ENCODE measurements at places on chromosomes 12 and 14. TPM values are rescaled to one million over a fixed set of nuclear protein-coding genes. Genes with fewer than 3 reads are reported as not detected.

- no peak overlapping the region for H3K27ac ChIP-seq
- H3K4me3 ChIP-seq = no peak overlapping the region
- DNase-seq = no peak
- peaks cover 4% of the 10 kb centered on the region for H3K4me1 ChIP-seq
- peaks cover 2% of the 10 kb centered on the region for H3K36me3 ChIP-seq
- H3K27me3 ChIP-seq = no peaks in the 10 kb centered on the region
These were observed 4.9 kb upstream of the TOMM20L start for GRCh38 chr14:58390830-58391229.

DNA sequence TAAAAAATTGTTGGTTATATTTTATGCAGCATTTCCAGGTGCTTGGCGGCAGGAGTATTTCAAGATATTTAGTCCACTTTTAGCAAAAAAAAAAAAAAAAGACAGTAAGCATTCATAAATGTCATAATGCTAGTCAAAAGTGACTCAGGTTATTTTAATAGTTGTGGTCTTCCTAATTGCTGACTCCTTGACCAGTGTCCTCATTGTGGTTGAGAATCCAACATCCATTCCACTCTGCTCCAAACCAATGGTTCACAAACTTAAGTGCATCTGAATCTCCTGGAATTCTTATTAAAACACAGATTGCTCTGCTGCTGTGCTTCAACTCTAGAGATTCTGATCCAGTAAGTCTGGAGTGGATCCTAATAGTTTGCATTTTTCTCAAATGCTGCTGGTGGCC, 71.4 kb downstream of the AKAP6 start:
- H3K36me3 ChIP-seq = no peaks in the 10 kb centered on the region
- no peak overlapping the region for H3K4me3 ChIP-seq
- no peak overlapping the region for H3K27ac ChIP-seq

- H3K4me1 ChIP-seq = peaks cover 38% of the 10 kb centered on the region
- peak; percentile 73 for DNase-seq
- peaks cover 10% of the 10 kb centered on the region for H3K36me3 ChIP-seq
- H3K27ac ChIP-seq = peak overlapping the region; percentile 51
- H3K4me3 ChIP-seq = peak overlapping the region; percentile 84
- H3K27me3 ChIP-seq = no peaks in the 10 kb centered on the region
These were observed 1.4 kb downstream of the IFFO1 start for GRCh38 chr12:6554168-6555017.

DNA sequence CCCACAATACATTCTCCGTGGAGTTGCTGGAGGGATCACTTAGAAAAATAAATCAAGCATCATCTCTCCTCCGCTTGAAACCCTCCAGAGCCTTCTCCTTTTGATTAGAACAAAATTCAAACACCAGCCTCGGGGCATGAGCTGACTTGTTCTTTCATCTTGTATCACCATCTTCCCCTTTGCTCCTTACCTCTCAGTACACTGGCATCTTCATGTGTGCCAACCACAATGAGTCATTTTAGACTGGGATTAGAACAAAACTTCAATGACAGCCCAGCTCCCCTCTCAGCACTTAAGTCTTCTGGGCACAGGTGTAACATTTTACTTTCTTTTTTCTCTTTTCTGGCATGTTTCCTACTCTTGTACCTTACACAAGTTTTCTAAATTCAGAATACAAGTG, 1159.2 kb upstream of the TMEM132C start:
- peaks cover 2% of the 10 kb centered on the region for H3K27me3 ChIP-seq
- DNase-seq = no peak
- H3K27ac ChIP-seq = no peak overlapping the region
- H3K36me3 ChIP-seq = no peaks in the 10 kb centered on the region
- H3K4me3 ChIP-seq = no peak overlapping the region

- H3K27me3 ChIP-seq = peaks cover 10% of the 10 kb centered on the region
- H3K36me3 ChIP-seq = no peaks in the 10 kb centered on the region
- no peak for DNase-seq
- H3K4me3 ChIP-seq = no peak overlapping the region
These were observed 12.8 kb downstream of the MYRFL start for GRCh38 chr12:69837657-69838415.

DNA sequence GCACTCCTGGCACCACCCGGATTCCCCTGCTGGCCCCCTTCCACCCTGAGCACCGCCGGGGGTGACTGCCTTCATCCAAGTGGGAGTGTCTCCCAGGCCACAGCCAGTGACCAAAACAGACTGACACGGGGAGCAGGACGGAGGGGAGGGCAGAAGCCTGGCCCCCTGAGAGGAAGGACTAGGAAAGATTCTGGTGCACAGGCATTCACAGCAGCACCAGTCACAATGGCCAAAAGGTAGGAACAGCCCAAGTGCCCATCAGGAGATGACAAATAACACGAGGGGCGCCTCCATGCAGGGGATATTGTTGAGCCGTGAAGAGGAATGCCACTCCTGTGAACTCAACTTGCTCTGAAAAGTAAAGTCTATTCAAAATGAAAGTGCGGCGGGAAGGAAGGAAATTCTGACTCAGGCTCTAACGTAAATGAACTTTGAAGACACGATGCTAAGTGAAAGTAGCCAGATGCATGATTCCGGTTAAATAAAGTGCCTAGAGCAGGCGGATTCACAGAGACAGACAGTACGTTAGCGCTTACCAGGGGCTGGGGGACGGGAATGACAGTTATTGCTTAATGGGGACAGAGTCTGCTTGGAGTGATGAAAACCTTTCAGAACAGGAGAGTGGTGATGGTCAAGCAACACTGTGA, 146.1 kb upstream of the NCOR2 start:
- H3K4me1 ChIP-seq = peaks cover 25% of the 10 kb centered on the region
- H3K27ac ChIP-seq = peak overlapping the region; percentile 94
- peak; percentile 57 for DNase-seq
- no peaks in the 10 kb centered on the region for H3K27me3 ChIP-seq
- peak overlapping the region; percentile 76 for H3K4me3 ChIP-seq

DNA sequence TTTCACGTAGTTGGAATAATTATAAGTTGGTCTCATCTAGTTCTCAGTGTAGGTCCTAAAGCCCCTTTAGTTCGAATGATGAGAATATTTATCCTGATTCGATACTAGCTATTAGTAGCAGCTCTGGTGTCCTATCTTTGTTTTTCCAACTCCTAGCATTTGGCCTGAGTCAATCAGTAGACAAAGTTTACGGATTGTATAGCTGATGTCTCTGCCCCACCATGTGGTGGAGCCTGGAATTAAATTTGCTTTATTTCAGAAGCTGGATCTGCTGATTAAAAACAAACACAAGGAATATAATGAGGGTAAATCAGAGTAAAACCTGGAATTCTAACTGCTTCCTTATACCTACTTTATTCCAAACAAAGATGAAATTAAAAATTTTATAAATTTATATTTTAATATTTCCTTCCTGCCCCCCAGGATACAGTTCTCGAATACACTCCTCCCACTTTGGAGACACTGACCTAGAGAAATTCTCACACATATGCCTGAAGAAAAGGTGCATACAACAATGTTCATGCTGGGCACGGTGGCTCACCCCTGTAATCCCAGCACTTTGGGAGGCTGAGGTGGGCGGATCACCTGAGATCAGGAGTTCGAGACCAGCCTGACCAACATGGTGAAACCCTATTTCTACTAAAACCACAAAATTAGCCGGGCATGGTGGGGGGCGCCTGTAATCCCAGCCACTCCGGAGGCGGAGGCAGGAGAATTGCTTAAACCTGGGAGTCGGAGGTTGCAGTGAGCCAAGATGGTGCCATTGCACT, 7.6 kb upstream of the BRMS1L start:
- DNase-seq = no peak
- peaks cover 6% of the 10 kb centered on the region for H3K4me1 ChIP-seq
- no peak overlapping the region for H3K4me3 ChIP-seq
- no peak overlapping the region for H3K27ac ChIP-seq

DNA sequence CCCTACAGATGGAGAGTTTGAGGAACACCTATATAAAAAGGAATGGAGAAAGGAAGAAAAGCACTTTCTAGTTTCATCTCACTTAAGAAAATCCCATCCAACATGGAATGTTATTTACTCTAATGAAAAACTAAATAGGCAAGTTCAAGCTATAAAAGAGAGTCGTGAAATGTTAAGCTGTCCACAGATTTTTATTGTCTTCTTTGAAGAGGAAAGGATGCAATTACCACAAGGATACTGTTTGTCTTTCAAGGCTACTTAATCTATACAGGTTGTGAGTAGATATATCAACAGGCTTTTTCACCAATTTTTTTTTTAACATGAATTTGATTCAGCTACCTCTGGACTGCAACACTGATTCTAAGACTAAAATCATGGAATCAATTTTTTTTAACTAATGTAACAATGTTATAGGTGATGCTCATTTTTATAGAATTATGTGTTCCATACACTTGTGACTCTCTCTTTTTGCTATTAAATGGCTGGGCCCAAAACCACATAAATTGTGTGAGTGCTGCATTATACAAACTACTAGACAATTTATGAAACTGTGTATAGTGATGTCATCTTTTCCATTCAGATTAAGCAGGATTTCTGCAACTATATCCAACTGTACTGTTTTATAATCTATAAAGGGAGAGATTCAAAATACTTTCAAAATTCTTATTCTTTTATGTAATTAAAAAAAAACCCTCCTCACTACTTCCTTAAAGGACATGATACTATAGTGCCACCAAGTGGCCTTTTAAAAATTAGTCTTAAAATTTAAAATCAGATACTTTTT, 26.8 kb upstream of the BMAL2 start:
- peaks cover 2% of the 10 kb centered on the region for H3K36me3 ChIP-seq
- no peak overlapping the region for H3K27ac ChIP-seq
- no peaks in the 10 kb centered on the region for H3K27me3 ChIP-seq

DNA sequence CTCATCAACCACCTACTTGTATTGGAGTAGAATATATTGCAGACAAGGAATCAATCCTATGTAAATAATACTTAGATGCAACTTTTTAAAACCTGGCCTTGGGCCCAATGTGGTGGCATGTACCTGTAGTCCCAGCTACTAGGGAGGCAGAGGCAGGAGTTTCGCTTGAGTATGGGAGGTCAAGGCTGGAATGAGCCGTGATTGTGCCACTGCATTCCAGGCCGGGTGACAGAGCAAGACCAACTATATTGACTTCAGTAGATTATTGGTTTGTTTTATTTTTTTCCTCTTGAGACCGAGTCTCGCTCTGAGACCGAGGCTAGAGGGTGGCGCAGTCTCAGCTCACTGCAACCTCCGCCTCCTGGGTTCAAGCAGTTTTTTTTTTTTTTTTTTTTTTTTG, 3.6 kb downstream of the LARP4 start:
- no peak overlapping the region for H3K27ac ChIP-seq
- peaks cover 7% of the 10 kb centered on the region for H3K36me3 ChIP-seq
- H3K27me3 ChIP-seq = no peaks in the 10 kb centered on the region
- DNase-seq = no peak
- H3K4me1 ChIP-seq = peaks cover 20% of the 10 kb centered on the region

DNA sequence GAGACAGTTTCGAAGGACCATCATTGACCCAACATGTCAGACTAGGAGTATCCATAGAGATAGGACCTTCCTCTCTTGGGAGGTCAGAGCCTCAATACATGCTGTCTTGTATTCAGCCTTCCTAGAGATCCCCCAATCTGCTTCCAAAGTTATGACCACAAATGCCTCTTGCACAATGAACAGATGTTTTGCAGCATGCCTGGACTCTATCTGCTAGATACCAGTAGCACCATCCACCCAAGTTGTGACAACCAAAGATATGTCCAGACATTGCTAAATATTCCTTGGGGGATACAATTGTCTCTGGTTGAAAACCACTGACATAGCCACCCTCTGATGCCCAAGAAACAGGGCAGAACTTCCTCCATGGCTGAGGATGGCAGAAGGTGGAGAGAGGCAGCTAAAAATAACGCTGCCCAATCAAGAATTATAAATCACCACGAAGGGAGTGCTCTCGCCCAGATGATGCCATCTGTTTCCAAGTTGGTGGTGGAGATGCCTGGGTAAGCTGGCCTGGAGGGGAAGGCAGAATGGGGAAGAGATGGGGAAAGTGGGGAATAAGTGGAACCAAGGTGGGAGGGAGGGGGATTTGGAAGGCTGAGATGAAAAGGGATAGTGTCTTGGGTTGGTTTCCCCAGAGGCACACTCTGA, 42.9 kb upstream of the NOS1 start:
- H3K4me3 ChIP-seq = no peak overlapping the region
- H3K36me3 ChIP-seq = no peaks in the 10 kb centered on the region
- H3K4me1 ChIP-seq = no peaks in the 10 kb centered on the region
- DNase-seq = no peak
- H3K27ac ChIP-seq = no peak overlapping the region

GRCh38 chr14:25431211-25432076, 381.5 kb upstream of the STXBP6 start:
- no peak overlapping the region for H3K27ac ChIP-seq
- H3K27me3 ChIP-seq = no peaks in the 10 kb centered on the region
- no peaks in the 10 kb centered on the region for H3K4me1 ChIP-seq
- H3K36me3 ChIP-seq = no peaks in the 10 kb centered on the region
- DNase-seq = no peak

- H3K4me3 ChIP-seq = no peak overlapping the region
- H3K27ac ChIP-seq = no peak overlapping the region
These were observed 7.0 kb downstream of the TNS2 start for GRCh38 chr12:53056901-53057300.

- no peak for DNase-seq
- no peak overlapping the region for H3K27ac ChIP-seq
- H3K36me3 ChIP-seq = no peaks in the 10 kb centered on the region
- H3K27me3 ChIP-seq = no peaks in the 10 kb centered on the region
- no peak overlapping the region for H3K4me3 ChIP-seq
These were observed 252.6 kb downstream of the ACSS3 start for GRCh38 chr12:81330480-81330879.

DNA sequence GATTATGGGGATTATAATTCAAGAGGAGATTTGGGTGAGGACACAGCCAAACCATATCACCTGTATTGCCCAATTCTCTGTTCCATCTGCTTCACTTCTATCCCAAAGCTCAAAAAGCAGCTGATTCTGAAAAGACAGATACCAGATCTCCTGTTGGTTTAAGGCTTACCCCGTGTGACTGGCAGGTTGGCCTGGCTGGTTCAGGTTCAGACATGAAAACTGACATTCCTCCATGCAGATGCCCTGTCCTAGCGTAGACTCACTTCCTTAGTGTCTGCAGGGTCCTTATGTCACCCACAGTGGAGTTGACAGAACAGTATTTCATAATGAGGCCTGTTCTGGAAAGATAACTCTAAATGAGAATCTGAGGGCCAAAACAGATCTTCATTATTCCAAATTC, 61.1 kb upstream of the FLRT2 start:
- no peak overlapping the region for H3K27ac ChIP-seq
- H3K27me3 ChIP-seq = peaks cover 2% of the 10 kb centered on the region
- H3K4me1 ChIP-seq = no peaks in the 10 kb centered on the region
- no peaks in the 10 kb centered on the region for H3K36me3 ChIP-seq
- H3K4me3 ChIP-seq = no peak overlapping the region

HOXC13 gene
- total RNA-seq = not detected

OAS3 gene
- 221 TPM for total RNA-seq

PAPLN gene
- 1.0 TPM for total RNA-seq

HOXC12 gene
- not detected for total RNA-seq

SLC38A2 gene
- 227 TPM for total RNA-seq

RASSF9 gene
- total RNA-seq = not detected

KRT72 gene
- 0.67 TPM for total RNA-seq

FOXG1 gene
- total RNA-seq = not detected

PPP1R36 gene
- 0.28 TPM for total RNA-seq

GPR132 gene
- total RNA-seq = 46.6 TPM

ADGRD1 gene
- not detected for total RNA-seq

All from activated naive CD8-positive, alpha-beta T cell treated with anti-CD3 and anti-CD28 coated beads, Interleukin-2, amount 10 ng/mL, durations not matched to agents 7 days and 5 days (primary cell).